ENCODE measurements at places on chromosomes 11 and 22.

- DNase-seq, result no peak
Measured at GRCh38 chr11:7019500-7020182, 505 bp downstream of the ZNF214 start.

DNA sequence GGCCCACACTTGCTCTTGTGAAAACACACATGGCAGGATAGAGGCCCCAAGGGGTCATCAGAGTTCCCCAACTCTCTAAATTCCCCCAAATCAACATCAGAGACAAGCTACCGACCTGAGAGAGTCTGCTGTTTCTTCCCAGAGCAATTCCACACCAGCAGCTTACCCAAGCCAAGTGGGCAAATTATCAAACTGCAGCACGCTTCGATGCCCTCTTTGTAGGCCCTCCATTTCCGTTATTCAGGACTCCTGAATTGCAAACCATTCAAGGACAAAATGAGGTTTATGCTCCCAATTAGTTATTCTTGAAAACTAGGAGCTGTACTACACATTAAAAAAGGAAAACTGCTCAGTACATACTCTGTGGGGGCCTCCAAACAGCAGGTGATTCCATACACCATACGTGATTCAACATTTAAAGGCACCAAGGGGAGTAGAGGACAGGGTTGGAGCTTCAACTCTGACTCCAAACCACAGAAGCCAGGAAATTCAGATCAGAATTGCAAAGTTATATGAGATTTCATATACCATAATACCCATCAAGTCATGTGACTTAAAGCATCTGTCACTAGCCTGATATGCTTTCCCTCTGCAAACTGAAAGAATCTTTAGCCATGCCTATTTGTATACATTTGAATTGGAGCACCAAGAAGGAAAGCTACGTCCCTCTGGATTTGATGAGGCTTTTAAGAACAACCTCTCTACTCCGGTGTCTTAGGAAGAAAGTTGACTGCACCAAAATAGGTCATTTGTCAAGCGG is 234.8 kb downstream of the CADM1 start:
- DNase-seq, result no peak

GRCh38 chr11:119974467-119974866 is 163.4 kb downstream of the TRIM29 start:
- no peak for DNase-seq

DNA sequence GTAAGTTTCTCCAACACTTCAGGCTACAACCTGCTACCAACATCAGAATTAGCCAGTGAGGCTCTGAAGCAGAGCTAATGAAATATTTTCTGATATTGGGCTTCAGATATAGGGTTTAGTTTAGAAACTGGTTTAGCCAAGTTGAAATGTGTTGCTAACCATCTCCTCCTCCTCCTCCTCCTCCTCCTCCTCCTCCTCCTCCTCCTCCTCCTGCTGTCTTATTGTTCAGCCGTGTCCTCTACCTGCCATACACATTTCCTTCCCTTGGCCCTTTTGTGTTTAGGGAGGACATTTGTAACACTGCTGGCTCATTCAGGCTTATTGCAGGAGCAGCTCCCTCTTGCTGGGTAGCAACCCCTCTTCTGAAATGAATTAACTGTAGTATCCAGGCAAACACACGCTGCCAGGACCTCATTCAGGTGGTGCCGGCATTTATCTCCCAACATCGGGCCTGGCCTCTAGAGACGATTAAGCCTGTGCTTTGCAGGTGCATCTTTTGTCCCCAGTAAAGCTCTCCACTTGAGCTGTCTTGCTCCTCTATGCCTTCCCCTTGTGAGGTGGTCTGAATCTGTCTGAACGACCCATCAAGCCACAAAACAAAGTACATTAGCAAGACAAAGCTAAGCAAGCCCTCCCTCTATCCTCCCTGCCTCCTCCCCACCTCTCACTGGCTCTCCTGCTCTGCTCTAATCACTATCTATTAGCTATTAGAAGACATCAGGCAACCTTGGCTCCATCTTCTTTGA is 82.9 kb downstream of the KCNJ1 start:
- DNase-seq, result no peak

GRCh38 chr22:48659404-48659996 is 1168.2 kb downstream of the BRD1 start:
- DNase-seq, result no peak

GRCh38 chr11:109223451-109223850 is 198.5 kb upstream of the C11orf87 start:
- DNase-seq, result no peak

GRCh38 chr22:50732681-50733080 is 5.3 kb upstream of the ACR start:
- DNase-seq, result no peak

GRCh38 chr11:11349870-11350337 is 3.1 kb downstream of the CSNK2A3 start:
- DNase-seq, result no peak

DNA sequence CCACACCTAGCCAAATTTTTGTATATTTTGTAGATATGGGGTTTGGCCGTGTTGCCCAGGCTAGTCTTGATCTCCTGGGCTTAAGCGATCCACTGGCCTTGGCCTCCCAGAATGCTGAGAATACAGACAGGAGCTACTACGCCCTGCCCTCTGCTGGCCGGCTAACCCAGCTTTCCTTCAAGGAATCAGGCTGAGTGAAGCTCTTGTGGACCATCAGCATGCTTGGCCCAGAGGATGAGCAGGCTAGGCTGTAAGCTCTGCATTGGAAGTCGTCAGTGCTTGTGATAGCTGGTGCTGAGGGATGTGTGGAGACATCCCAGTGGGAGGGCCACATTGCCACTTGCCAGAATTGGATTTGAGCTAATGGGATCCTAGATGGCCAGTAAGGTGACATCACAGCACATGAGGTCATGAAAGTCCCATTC is 60.6 kb downstream of the MED15 start:
- DNase-seq, result no peak

DNA sequence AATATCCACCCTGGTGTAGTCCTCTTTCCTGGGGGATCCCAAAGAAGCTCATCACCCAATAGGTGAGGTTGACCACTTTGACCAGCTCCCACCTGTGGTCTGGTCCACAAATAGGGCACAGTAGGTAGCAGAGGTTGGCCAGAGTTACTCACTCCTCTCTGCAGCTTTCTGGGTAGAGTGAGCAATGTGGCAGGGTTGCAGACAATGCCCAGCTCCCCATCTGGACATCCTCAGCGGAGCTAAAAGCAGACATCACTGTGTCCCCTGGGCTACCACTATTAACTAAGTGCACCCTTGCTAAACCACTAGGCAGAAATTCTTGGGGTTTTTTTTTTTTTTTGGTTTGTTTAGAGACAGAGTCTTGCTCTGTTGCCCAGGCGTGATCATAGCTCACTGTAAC is 48.4 kb upstream of the TP53I11 start:
- DNase-seq, result no peak

GRCh38 chr11:60971520-60971919 is at the start of gene CD6:
Gene CD6, plus strand, starts transcription at chr11:60971680. Its CDS starts 186 bp downstream, at chr11:60971866.
- DNase-seq, result no peak

GRCh38 chr11:70577258-70577603 is 178.9 kb downstream of the CTTN start:
- DNase-seq, result no peak

GRCh38 chr11:122330279-122330965 is 214.4 kb upstream of the BLID start:
- peak; percentile 39 for DNase-seq

DNA sequence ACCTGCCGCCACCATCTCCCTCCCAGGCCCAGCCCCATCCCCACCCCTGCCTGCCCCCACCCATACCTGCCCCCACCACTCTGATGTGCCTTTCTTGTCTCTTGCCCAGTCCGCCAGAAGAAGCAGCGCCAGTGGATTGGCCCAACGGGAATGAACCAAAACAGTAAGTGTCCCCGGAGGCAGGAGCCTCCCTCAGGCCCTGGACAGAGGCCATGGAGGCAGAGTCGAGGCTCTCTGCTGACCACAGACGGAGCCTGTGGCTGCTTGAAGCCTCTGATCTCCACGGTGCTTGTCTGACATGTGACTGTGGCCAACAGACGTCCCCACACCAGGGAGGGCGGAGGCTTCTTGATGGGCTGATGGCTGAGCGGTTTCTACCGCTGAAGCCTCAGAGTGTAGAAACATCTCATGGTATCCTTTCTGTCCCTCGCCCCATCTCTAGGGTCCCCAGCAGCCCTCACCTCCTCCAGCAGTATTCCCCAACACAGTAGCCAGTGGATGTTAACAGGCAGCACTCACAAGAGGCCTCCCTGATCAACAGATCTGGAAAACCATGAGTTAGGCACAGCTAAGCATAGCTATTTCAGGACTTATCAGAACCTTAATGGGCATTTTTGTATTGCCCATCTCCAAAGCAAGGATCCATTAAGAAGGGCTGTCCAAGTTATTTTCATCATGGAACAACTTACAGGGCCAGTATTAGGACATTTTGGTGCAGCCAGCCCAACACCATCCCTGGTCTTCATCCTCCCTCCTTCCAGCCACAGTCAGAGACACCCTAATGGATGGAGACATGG is 21.7 kb downstream of the CD5 start:
- DNase-seq, result no peak

DNA sequence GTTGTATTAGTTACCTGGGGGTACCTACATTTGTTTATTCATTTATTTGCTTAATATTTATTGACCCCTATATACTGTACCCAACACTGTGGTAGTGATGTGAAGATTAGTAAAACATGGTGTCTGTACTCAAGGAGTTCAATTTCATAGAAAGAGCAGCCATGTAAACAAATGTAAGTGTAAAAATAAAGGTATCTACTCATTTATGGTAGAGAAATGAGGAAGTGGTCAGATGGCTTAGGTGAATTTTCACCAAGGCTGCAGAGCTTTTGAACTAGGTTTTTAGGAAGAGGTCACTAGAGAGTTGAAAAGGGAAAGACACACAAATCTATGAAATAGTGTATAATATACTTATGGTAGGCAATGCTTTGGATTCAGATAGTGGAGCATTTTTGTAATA is 11.1 kb downstream of the CTR9 start:
- no peak for DNase-seq

DNA sequence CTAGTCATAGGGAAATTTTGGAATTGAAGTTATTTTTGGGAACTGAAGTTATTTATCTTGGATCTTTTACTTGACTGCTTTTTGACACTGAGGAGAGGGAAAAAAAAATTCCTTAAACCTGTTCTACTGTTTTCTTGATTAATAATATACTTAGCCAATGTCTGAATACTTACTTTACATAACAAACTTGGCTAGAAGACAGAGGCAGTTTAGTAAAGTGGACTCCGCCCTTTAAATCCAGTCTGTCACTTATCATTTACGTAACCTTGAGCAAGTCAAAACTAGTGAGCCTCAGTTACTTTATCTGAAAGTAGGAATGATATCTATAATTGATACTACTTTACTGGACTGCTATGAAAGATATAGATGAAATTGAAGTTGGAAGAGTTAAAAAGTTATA is 19.5 kb downstream of the CTSC start:
- DNase-seq, result no peak

GRCh38 chr22:29080106-29080975 is 7.5 kb downstream of the KREMEN1 start:
- no peak for DNase-seq

DNA sequence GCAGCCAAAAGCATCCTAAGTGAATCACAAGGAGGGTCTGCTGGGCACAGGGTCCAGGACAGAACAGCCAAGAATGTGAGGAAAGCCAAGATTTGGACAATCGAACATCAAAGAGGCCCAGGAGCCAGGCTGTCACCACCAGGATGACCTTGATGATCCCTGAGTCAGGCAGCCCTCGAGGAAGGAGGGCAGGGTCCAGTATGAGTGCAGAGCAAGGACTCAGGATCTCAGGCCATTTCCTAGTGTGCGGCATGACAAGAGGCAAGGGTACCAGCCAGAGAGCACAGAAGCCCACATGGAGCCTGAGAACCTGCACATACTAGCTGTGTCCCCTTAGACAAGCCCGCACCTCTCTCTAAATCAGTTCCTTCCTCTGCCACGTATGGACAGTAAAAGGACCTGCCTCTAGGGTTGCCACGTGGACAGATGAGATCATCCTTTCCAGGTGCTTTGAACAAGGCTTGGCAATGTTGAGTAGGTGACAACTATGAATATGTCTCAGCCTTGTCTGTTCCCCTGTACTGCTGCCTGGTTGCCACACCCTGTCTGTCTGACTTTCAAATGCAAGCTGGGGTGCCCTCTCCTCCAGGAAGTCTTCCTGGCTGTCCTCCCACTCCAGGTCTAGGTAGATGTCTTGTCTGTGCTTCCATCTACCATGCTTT is 32.2 kb upstream of the ISX start:
- no peak for DNase-seq

- DNase-seq, result no peak
Measured at GRCh38 chr11:66556086-66556485, 9.4 kb downstream of the ACTN3 start.

DNA sequence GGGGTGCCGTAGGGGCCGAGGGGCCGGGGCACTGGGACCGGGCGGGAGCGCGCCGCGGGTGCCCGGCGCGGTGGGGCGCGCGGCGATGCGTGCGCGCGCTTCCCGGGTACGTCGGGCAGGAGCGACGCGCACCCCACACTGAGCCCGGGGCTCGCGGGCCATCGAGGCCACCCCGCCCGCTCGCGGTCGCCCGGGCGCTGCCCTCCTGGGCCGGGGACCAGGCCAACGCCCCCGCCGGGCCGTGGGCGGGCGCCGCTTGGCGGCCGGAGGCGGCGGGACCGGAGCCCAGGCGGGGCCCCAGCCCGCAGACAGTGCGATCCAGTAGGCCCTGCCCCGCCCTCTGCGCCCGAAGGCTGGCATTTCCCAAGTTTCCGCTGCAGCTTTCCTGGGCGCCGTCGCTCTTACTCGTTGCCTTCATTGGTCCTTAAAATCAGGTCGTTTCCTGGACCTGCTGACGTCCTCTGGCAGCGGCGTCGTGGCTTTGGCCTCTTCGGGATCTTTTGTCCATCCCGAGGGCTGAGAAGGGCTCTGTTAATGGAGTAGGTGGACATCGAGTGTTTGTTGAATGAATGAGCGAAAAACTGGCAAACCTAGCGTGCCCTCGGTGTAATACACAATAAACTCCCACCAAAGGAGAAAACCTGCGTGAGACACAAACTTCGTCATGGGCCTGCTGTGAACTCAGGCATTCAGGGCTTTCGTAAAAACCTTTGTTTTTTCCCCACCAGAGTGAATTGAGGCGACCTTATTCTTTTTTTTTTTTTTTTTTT is 638 bp downstream of the PARVA start:
- no peak for DNase-seq

DNA sequence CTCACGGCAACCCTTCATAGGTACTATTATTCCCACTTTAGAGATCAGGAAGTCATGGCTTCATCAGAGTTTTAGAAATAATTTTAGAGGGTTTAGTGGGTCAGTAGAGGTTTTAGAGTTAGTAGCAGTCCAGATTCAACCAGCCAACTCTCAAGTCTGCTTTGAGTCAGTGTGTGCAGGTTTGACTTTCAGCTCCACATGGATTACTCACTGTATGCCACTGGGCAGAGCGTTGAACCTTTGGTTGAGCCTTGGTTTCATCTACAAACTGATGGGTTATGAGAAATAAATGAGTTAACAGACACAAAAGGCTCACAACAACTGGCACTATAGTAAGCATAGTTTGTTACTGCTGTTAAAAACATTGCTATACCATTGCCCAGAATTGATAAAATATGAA is 19.0 kb upstream of the TP53AIP1 start:
- DNase-seq, result no peak

- no peak for DNase-seq
Measured at GRCh38 chr11:96744697-96745096, 354.9 kb downstream of the JRKL start.
